ENCODE measurements at places on chromosomes 1 and 21.

DNA sequence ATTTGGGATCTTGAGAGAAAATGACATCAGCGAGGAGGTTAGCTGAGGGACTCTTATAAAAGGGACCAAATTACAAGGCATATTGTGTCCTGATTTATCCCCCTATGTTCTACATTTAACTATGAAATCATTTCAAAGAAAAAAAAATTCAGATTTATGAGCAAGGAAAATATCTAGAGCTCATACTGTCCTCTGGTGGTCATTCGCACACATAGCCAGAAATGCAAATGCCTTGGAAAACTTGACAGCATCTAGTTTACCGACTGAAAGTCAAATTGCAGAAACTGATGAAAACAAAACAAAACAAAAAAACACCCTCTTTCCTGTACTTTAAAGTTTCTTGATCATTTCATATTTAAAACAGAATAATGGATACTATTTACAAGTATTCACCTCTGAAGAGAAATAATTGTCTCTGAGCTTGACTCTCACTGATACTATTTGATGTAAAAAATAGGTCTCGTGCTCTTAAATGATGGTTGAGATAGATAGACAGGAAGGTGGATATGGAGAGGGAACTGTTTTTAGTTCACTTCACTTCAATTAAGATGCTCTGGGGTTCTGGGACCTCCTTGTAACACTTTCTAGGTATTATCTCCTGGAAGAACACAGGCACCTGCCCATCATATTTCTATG lies 253.8 kb downstream of the PCP4 start:
- no peak for DNase-seq

GRCh38 chr1:160293020-160293968 lies 8.4 kb upstream of the PEX19 start:
- DNase-seq, result no peak

GRCh38 chr21:14594967-14595366 lies 48.9 kb upstream of the SAMSN1 start:
- no peak for DNase-seq

DNA sequence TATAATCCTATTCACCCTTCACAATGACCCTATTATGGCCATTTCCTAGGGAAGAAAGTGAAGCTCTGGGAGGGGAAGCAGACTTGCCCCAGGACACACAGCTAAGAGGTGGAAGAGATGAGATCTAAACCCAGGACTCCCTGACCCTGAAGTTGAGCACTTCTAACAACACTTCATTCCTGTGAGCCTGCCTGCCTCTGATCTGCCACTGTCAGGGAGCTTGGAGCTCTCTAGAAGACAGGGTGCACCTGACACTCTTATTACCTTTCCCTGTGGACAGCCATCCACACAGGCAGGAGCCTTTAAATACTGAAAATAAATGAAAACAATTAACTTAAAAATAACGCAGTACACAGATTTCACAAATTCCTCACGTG lies 599 bp downstream of the MKNK1 start:
- DNase-seq, result no peak

GRCh38 chr1:36224537-36225282 lies 467 bp downstream of the THRAP3 start:
- peak; percentile 51 for DNase-seq

DNA sequence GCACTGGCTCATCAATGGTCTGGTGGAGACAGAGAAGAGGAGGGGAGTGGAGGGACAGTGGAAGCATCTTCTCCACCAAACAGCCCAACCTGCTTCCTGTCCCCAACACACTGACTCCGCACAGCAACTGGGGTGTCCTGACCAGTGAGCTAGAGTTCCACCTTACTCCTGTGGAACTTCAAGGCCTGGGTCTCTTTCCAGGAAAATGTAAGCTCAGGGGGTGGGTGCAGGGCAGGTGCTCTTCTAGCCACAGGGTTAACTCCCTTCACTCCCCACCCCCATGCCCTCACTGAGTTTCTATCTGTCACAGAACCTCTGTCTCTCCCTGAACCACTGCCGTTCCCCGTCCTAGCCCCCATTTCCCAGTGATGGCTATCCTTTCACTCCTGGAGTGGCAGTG lies 876 bp downstream of the MOB3C start:
- DNase-seq, result no peak

GRCh38 chr1:216688127-216688657 lies 35.0 kb downstream of the ESRRG start:
- DNase-seq, result no peak

DNA sequence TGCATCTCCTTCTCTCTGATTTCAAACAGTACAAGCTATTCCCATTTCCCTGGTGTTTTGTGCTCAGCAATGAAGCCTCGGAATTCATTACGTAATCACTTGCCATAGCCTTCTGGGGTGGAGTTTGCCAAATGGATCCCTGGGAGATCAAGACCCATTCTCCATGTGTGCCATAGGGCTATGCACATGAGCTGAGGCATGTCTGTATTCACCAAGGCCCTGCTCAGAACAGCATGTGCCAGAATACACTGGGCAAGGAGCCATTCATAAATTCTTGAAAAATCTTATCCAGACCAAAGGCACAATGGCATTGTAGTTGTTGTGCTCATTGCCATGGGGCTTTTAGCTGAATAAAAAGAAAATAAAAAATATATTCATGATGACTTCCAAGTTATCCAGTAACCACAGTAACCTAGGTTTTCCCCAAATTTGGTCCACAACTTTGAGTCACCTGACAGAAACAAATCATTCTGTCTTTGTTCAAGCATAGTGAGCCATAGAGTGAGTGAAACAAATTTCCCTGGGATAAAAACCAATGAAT lies 53.0 kb downstream of the CRB1 start:
- DNase-seq, result no peak

DNA sequence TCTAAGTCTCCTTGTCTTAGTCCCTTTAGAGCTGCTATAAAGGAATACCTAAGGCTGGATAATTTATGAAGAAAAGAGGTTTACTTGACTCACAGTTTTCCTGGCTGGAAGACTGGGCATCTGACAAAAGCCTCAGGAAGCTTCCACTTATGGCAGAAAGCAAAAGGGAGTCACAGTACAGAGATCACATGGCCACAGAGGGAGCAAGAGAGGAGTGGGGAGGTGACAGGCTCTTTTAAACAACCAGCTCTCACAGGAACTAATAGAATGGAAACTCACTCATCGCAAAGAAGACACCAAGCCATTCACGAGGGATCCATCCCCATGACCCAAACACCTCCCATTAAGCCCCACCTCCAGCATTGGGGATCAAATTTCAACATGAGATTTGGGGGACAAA lies 68.8 kb downstream of the DDAH1 start:
- DNase-seq, result no peak

DNA sequence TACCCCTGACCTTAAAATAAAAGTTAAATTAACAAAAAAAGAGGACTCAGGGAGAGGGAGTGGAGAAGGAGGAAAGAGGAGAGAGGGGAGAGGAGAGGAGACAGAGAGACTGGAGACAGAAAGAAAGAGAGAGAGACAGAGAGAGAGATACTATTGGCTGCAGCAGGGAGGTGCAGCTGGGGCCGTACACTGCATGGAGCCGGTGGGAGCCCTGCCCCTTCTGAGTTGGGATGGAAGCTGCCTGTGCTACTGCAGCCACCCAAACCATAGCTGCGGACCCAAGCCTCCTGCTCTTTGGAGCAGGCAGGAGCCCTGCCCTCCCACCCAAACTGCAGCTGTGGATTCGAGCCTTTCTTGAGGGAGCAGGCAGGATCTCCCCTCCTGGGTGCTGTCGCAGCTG lies 32.7 kb upstream of the HP1BP3 start:
- DNase-seq, result no peak

GRCh38 chr21:43588957-43589356 lies 70.3 kb downstream of the HSF2BP start:
- no peak for DNase-seq

GRCh38 chr1:209989525-209989924 lies 51.5 kb downstream of the SYT14 start:
- no peak for DNase-seq

DNA sequence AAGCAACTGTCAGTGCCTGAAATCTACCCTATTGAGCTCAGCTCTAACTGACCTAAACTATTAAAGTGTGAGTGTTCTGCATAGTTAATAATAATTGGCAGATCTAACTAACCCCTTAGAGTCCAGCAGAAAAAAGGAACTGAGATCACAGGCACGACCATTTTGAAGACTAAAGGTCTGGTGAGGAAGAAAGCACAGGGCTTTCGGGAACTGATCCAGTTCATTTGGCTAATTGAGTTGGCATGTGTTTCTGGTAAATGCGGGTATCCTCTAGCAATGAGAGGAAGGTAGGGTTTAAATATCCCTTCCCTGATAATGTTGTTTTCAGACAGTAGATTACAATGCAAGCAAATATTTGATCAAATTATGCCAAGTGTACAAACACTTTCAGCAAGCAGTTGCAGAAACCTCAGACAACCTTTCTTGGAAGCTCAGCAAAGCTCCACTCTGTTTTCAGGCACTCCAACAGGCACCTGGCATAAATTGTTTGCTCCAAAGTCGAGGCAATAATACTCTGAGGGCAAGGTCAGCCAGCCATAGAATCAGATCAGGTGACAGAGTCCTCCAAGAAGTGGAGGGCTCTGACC lies 100.8 kb downstream of the KCNK1 start:
- DNase-seq, result no peak

DNA sequence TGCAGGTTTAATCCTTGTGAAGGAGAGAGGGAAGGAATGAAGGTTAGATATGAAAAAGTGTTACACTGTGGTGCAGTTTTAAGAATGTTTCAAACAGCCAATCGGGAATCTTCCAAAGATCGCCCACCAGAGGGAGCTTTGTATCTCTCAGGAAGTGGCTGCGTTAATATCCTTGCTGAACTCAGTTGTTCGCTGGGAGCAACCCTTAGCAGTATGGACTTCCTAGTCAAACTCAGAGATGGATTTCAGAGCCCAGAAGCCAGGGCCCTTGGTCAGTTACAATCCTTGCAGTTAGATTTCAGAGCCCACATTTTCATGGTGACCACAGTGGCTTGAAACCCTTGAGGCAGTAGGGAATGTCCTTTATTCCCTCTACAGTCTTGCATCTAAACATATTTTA lies 136.2 kb downstream of the NTNG1 start:
- DNase-seq, result no peak

- no peak for DNase-seq
These were observed 31.1 kb downstream of the CD55 start for GRCh38 chr1:207352554-207352953.

GRCh38 chr1:58288624-58289142 lies 257.8 kb downstream of the OMA1 start:
- no peak for DNase-seq

GRCh38 chr1:167861664-167862381 lies 52.1 kb downstream of the ADCY10 start:
- no peak for DNase-seq

GRCh38 chr1:51281807-51282206 lies 45.7 kb downstream of the RNF11 start:
- no peak for DNase-seq

DNA sequence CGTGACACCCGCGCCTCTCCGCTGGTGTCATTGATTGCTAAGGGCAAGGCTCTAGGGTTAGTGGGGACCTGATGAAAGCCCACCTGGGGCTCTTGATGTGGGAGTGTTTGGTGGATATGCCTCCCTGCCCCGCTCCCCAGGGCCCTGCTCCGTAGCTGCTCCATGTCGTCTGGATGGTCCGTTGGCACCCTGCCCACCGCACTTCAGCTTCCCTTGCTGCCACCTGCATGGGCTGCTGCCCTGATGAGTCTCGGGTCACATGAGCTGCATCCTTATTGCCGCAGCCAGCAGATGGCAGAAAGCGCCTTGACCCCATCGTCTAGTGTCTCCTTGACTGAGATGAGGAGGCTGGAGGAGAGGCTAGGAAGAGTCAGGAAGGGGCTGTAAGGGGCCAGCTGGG lies 439.4 kb downstream of the CAMTA1 start:
- peak; percentile 56 for DNase-seq

GRCh38 chr1:28494737-28495136 lies 11.1 kb upstream of the RCC1 start:
- DNase-seq, result no peak

- DNase-seq, result no peak
These were observed 120.9 kb downstream of the FMN2 start for GRCh38 chr1:240212556-240212955.

GRCh38 chr1:5254131-5254725 lies 599.8 kb downstream of the AJAP1 start:
- no peak for DNase-seq

DNA sequence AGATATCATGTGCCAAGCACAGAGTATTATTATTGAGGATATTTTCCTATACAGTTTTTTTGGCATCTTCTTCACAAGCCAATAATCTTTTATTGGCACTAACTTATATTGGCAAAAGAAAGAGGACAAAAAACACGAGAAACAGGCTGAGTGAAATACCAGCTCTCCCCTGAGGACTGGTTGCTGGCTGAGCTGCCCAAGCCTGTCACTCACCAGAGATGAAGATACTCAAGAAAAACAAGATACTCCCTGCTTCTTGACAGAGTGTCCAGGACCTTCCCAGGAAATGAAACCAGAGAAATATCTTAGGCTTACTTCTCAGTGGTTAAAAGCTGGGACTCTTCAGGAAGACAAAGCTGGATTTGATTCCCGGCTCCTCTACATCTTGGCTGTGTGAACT lies 35.9 kb upstream of the ATP1B1 start:
- DNase-seq, result no peak

DNA sequence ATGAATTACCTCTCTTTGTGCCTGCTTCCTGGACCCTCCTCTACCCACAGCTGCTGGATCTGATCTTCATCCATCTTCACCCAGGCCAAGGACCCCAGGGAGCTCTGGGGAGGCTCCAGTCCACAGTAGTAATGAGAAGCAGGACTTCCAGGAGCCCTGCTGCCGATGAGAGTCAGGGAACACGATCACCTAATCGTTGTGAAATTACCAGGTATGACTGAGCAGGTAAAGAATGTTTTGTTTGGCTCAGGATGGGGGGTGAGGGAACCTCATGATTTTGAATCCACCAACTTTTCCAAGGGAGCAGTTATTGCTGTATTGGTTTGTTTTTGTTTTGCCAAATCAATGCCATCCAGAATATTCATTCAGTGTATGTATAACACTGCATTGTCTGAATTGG lies 454.0 kb downstream of the PLPP3 start:
- DNase-seq, result no peak

GRCh38 chr1:6547301-6547700 lies 7.0 kb downstream of the NOL9 start:
- no peak for DNase-seq

DNA sequence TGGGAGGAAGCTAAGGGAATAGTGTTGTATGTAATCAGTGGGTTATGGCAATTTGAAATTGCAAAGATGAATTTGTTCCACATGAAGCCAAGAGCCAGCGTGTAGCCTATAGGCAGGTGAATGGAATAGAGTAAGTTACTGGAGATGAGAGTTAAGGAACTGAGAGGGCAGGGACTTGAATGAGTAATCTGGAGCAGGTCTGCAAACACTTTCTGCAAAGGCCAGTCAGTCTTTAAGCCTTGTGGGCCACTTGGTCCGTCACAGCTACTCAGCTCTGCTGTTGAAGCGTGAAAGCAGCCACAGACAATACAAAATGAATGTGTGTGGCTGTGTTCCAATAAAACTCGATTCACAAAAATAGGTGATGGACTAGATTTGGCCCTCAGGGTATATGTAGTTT lies 29.2 kb downstream of the SZT2 start:
- no peak for DNase-seq

- DNase-seq, result no peak
These were observed 960 bp downstream of the RCAN1 start for GRCh38 chr21:34613679-34614627.

- DNase-seq, result no peak
These were observed 3.2 kb upstream of the LAPTM5 start for GRCh38 chr1:30760596-30761324.

GRCh38 chr21:36727866-36728265 lies 29.0 kb downstream of the SIM2 start:
- DNase-seq, result no peak
